ENCODE measurements at places on chromosomes 12 and 14.
A peak's percentile ranks its signal among the peaks of the same experiment; 100 is the strongest.

- no peak for DNase-seq
Measured at GRCh38 chr14:87467578-87467977, 525.4 kb downstream of the GALC start.

GRCh38 chr14:54809767-54810166, 92.9 kb downstream of the GCH1 start:
- DNase-seq: no peak

DNA sequence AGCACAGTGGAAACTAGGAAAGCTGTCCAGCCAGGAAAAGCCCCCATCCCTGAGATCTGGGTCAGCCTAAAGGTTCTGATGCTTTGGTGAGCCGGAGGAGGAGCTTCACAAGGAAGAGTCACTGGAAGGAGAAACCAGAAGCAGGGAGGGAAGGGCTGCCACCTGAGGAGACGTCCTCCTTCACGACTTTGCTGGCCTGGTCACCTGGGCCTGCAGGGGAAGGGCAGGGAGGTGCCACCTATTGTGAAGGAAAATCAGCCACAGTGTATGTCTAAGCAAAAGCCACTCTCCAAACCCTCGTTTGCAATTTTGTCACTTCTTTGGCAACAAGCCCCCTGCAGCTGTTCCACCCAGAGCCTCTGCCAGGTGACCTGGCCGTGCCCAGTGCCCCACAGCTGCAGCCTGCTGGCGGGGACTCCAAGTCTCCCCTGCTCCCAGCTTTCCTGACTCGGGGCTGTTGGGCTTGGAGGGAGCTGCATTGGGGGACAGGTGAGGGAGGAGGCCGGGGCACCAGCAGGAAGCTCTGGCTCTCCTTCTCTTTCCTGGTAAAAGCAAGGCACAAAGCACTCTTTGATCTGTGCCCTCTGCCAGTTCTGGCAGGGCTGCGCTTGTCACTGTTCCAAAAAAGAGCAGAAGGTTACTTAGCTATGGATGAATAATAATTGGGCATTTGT, 120.9 kb upstream of the BCL2L14 start:
- no peak for DNase-seq

GRCh38 chr14:100587763-100588411, 670 bp upstream of the BEGAIN start:
- DNase-seq: no peak

GRCh38 chr12:50053583-50053982, 3.8 kb upstream of the ASIC1 start:
- no peak for DNase-seq

DNA sequence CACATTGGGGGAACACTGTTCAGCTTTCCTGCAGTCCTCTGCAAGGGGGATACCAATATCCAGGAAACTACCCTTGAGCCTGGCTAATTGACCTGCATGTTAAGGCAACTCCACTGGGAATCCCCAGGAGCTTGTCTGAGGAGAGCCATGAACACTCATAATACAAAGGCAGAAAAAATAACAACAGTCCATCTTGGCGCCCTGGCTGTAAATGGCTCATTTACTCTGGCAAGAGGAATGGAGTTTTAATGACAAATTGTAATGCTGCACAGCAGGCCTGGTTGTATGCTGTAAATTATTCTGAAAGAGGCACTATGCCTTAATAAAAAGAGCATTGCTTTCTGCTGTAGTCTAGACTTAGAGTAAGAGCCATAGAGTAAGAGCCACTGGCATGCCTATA, 58.3 kb downstream of the SLC8A3 start:
- no peak for DNase-seq

DNA sequence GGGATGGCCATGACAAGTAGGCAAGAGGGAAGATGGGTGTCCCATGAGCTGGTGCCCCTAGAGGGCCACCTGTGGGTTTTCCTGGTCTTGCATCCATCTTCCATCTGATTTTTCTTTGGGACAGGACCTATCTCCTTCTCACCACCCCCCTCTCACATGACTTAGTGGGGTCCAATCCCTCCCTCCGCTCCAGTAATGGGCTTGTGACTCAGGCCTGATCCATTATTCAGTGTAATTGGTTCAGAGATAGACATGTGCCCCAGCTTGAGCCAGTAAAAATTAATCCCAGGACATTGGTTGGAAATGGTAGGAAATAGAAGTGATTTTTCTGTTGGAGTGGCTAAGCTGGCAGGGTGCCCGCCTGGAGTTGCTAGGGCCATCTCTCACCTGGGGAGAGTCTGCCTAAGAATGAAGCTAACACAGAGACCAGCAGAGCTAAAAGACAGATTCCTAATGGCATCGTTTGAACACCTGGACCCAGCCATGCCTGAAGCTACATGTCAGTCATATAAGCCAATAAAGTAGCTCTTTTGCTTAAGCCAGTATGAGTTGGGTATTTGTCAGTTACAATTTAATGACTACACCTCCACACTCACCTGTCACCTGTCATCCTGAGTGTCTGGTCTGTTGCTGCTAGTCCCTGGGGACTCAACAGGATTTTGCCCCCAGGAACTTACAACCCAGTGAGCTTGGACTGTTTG, 14.7 kb downstream of the RASAL1 start:
- no peak for DNase-seq

DNA sequence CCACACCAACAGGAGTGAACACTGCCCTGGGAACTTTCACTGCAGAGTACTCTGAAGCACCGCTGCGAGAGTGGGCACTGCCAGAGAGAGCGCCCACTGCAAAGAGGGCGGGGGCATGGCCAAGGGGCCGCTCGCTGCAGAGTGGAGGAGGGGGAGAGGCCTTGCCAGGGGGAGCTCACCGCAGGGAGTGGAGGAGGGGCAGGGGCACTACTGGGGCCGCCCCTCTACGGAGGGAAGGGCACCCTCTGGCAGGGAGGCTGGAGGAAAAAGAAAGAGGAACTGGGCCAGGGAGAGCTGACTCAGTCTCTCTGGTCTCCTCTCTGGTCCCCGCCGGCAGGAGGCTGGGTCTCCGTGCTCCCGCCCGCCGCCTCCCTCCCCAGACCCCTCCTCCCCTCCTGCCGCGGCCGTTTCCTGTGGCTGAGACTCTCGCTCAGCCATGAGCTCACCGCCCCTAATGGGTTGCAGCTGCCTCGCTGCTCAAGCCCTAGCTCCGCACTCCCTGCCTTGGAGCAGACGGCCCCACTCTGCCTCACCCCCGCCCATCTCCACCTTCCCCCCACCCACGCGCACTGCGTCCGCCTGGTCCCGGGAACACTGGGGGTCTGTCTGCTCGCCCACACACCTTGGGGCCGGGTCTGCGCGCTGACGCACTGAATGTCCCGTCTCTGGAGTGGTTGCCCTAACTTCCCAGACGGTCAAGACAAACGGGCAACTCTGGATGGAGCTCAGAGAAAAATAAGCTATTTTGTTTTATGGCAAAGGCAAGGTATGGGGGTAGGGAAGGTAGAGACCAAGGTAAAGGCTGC, 1.3 kb downstream of the ARHGEF40 start:
- DNase-seq: peak; percentile 76

- DNase-seq: no peak
Measured at GRCh38 chr12:124369055-124369826, 74.3 kb downstream of the RFLNA start.

DNA sequence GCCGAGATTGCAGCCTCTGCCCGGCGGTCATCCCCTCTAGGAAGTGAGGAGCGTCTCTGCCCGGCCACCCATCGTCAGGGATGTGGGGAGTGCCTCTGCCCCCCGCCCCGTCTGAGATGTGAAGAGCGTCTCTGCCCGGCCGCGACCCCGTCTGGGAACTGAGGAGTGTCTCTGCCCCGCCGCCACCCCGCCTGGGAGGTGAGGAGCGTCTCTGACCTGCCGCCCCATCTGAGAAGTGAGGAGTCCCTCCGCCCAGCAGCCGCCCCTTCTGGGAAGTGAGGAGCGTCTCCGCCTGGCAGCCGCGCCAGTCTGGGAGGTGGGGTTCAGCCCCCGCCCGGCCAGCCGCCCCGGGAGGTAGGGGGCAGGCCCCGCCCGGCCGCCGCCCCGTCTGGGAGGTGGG, 544.0 kb downstream of the CCER1 start:
- no peak for DNase-seq

GRCh38 chr12:100672075-100672592, 98.7 kb downstream of the GAS2L3 start:
- no peak for DNase-seq

- DNase-seq: no peak
Measured at GRCh38 chr12:116792403-116792802, 54.3 kb downstream of the RNFT2 start.

DNA sequence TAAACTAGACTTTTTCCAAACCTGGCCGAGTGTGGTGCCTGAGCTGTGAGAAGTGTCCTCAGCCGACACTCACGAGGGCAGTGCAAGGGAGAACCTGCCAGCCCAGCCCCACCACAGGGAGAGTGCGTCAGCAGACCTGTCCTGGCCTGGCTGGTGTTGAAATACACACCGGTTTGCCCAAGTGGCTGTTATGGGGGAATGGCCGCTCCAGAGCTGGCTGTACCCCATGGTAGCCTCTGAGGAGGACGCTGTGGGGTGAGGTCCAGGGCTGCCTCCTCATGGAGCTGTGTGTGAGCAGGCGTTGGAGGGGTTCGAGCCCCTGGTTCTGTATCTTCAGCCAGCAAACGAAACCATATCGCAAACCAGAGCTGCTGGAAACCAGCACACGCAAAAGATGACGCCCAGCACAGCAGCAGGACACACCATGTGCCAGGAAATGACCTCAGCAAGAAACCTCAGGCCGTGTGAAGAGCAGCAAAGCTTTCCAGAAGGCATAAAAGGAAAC, 9.4 kb downstream of the ANKRD9 start:
- no peak for DNase-seq

DNA sequence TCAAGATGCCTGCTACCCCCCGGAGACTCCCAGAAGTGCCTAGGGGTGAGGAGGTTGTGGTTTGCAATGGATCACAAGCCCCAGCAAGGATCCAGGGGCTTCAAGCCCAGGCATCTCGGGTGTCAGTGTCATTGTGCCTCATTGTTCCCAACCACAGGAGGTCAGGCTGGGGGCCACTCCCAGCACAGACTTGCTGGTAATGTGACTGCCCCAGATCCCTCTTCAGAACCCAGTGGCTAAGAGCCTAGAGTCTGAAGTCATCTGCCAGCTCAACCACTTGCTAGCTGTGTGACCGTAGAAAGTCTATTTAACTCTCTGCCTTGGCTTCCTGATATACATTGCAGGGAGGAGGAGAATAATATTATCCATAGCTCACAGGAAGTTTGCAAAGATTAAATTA, 7.7 kb upstream of the ASB2 start:
- DNase-seq: no peak

All from NT2/D1 (cell line).